ENCODE measurements at places on chromosomes 4 and X. TPM values are rescaled to one million over a fixed set of nuclear protein-coding genes. Genes with fewer than 3 reads are reported as not detected.

Gene SSX1
- total RNA-seq, result 0.13 TPM

Gene TMPRSS11F
- not detected for total RNA-seq

- no peaks in the 10 kb centered on the region for H3K27me3 ChIP-seq
- DNase-seq, result no peak
Observed at GRCh38 chrX:74293343-74293946, 10.5 kb upstream of the ZCCHC13 start.

- H3K36me3 ChIP-seq, result no peaks in the 10 kb centered on the region
- no peak for DNase-seq
- H3K27ac ChIP-seq, result no peak overlapping the region
- H3K27me3 ChIP-seq, result no peaks in the 10 kb centered on the region
- no peak overlapping the region for H3K4me3 ChIP-seq
Observed at GRCh38 chr4:23878246-23878891, 11.5 kb downstream of the PPARGC1A start.

DNA sequence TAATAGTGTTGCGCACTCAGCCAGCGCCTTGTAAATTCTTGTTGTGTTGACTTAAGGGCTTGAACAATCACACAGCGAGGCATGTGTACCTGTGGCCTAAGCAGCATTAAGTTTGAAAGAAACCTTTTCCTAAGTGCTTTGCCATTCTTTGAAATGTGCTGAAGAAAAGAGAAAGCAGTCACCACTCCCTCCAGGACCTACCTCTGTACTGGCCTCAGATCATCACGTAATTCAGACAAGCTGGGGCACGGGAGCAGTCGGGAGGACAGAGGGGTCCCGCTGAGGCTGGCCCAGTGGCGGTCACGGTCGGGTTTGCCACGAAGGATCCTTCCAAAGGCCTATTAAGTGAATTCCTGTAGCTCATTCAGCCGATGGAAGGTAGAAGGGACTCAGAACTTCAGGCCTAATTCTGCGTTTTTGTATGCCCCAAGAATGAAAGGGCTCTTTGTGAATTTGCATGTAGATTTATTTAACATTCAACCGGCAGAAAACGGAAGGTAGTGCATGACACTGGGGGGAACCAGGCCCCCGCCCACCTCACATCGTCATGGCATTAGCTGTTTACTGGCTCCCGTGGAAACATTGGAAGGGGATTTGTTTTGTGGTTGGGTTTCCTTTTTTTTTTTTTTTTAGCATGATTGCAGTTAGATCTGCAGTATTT, 106.3 kb downstream of the TRAPPC11 start:
- H3K27ac ChIP-seq, result no peak overlapping the region
- H3K4me3 ChIP-seq, result no peak overlapping the region
- no peaks in the 10 kb centered on the region for H3K27me3 ChIP-seq
- H3K36me3 ChIP-seq, result no peaks in the 10 kb centered on the region
- H3K4me1 ChIP-seq, result peaks cover 4% of the 10 kb centered on the region

GRCh38 chr4:40552536-40552935, 77.1 kb downstream of the RBM47 start:
- peaks cover 4% of the 10 kb centered on the region for H3K4me1 ChIP-seq
- H3K27ac ChIP-seq, result no peak overlapping the region
- no peak overlapping the region for H3K4me3 ChIP-seq
- DNase-seq, result no peak
- no peaks in the 10 kb centered on the region for H3K36me3 ChIP-seq
- no peaks in the 10 kb centered on the region for H3K27me3 ChIP-seq

DNA sequence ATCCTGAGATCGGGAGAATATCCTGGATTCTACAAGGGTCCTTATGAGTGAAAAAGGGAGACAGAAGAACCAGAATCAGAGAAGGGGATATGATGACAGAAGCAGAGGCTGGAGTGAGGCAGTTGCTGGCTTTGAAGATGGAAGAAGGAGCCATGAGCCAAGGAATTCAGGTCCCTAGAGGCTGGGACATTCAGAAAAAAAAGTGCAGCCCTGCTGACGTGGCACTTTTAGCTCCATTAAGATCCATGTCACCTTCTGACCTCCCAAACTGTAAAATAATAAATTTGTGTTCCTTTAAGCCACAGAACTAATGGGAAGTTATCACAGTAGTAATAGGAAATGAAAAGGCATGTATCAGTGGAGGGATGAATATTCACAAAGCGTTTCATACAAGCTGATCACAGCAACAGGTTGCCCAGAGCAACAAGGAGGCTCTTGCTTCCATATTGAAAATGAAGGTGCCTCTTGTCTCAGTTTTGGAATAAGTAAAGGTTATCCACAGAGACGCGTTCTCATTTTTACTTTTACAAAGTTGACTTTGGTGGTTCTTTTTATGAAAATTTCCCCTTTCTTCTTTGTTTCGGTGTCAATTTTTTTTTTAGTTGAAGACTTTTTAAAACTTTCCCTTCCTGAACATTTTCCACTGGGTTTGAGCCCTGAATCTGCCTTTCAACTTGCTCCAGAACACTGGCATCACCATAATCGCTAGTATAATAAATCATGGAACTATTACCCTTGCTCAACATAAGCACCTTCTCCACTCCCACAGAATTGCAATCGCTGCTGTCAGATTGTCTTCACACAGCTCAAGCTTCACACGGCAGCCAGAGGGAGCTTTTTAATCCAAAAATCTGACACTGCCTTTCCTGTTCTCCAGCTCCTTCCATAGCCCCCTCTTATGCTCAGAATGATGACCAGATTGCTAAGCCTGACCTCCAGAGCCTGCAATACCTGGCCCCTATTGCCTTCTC, 127.6 kb upstream of the RBPJ start:
- no peak overlapping the region for H3K27ac ChIP-seq
- peaks cover 8% of the 10 kb centered on the region for H3K4me1 ChIP-seq
- H3K36me3 ChIP-seq, result no peaks in the 10 kb centered on the region
- DNase-seq, result no peak

Data from Panc1 (cell line).